ENCODE measurements at places on chromosomes 1 and 21.

DNA sequence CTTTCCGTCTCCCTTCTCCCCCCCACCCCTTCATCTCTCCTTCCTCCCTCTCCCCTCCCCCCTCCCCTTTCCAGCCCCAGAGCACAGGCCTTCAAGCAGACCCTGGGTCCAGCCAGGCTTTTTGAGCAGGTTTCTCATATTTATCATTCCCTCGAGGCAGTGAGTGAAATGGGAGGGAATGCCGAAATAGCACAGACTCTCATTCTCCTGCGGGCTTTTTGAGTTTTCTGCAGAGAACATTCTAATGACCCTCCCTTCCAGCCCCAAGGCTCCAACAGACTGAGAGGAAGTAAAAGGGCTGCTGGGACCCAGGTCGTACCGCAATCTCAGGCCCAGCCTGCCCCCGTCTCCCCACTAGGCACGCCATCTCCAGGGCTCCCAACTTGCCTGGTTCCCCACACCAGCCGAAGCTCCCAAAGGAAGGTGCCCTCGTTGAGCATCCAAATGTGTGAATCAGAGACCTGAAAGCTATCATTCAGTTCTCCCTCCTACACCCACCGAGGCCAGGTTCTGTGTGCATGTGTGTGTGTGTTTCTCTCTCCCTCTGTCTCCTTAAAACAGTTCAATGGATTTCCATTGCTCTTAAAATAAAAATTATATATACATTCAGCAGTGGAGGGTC is 22.3 kb downstream of the ACTA1 start:
- no peak for DNase-seq

- DNase-seq, result peak; percentile 21
Measured at GRCh38 chr1:39590546-39590945, 14.0 kb upstream of the PABPC4 start.

GRCh38 chr1:111196213-111196612 is 4.2 kb downstream of the DENND2D start:
- no peak for DNase-seq

DNA sequence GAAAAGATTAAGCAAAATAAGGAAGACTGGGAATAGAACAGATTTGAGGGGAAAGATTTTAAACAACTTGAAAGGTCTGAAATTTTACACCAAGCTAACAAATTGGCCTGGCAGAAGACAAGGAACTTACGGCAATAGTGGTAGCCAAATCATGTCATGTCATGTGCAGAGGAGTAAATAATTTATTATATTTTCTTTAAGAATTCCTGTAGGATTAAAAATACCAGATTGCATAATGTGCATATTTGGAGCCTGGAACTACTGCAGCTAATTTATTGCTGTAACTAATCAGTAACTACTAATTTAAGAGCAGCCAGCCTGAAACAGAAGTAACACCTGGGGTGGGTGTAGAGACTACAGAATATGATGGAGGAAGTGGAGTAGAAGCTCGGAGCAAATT is 334.3 kb downstream of the TGFB2 start:
- DNase-seq, result no peak

DNA sequence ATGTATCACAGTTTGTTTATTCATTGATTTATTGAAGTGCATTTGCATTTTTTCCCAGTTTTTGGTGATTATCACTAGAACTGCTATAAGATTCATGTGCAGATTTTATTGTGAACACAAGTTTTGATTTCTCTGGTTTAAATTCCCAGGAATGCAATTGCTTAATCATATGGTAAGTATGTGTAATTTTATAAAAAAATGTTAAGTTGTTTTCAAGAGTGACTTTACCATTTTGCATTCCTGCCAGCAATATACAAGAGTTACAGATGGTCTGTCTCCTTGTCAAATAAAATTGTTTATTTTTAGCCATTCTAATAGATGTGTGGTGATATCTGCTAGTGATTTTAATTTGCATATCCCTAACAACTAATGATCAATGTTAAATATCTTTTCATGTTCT is 127.3 kb upstream of the APP start:
- no peak for DNase-seq

Measured in suppressor macrophage treated with lipopolysaccharide for 1 hour (primary cell).